Activated CD4-positive, alpha-beta T cell treated with anti-CD3 and anti-CD28 coated beads, Interleukin-2, Interleukin-4, amounts not matched to agents 100 ng/mL and 50 ng/mL, durations not matched to agents 16 hours and 8 hours (primary cell): ENCODE measurements at places on chromosomes 13 and 19.

GRCh38 chr19:27881213-27881612 is 1331.7 kb downstream of the UQCRFS1 start:
- DNase-seq: no peak

- DNase-seq: no peak
Measured at GRCh38 chr13:113559901-113560644, 24.5 kb upstream of the TFDP1 start.

DNA sequence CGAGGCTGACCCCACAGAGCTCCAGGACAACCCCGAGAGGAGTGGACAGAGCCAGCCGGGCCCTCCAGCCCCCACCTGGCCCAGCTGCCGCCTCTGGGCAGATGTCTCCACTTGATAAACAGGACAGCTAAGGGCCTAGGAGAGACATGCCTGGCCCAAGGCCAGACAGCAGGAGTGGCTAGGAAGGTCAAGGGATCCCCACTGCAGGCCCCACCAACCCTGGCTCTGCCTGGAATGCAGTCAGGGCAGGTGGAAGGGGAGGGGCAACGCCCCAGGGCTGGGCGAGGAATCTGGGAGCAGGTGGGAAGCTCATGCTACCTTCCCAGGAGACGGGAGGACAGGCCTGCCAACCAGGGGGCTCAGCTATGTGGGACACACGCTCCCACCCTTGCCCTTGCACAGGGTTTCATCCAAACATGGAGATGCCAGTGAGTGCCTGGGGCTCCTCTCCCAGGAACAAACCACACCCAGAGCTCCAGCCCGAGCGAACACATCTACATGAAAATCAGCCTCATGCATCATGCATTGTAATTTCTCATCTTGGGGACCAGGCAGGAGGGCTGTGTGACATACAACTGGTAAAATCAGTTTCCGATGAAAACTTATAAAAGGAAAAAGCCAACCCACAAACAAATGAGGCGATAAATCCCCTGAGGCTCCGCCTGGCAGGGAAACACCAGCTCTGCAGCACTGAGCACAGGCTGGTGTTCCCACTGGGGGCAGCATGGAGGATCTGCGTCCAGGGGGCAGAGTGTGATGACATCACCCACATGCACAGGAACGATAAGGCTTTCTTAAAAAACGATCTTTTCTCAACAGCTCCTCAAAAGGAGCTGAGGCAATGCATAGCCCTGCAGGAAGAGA is 25.0 kb downstream of the SH3GL1 start:
- DNase-seq: no peak

DNA sequence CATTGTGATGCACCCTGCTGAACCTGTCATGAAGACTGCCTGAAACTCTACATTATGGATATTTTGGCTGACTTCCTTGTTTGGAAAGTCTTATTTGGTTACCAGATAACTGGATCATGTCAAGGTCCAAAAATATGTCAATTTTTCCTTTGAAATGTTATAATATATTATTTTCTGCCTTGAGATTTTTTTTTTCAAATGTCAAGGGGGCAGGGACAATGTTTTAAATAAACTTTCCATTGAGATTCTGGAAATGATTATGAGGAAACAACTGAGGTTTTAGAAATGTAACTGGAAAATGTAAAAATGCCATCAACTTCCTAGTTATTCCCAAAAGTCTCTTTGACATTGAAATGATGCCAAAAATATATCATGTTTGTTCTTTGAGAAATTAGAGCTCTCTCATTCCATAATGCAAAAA is 117.0 kb downstream of the RFC3 start:
- DNase-seq: no peak

DNA sequence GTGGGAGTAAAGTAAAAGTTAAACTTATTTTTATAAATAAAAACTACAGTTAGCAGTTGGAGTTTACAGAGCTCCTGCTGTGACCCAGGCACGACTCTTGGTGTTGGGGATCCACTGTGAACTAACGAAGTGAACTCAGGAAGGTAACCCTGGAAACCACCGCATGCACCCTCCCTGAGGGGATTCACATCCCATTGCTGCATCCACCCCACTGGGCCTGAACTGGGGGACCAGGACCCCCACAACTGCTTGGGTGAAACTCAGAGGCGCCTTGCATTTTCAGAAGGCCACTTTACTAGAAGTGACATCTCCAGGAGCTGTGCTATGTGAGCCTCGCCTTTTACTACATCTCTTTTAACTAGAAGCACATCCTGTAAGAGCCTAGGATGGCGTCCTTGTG is 166.4 kb downstream of the TEX29 start:
- no peak for DNase-seq

DNA sequence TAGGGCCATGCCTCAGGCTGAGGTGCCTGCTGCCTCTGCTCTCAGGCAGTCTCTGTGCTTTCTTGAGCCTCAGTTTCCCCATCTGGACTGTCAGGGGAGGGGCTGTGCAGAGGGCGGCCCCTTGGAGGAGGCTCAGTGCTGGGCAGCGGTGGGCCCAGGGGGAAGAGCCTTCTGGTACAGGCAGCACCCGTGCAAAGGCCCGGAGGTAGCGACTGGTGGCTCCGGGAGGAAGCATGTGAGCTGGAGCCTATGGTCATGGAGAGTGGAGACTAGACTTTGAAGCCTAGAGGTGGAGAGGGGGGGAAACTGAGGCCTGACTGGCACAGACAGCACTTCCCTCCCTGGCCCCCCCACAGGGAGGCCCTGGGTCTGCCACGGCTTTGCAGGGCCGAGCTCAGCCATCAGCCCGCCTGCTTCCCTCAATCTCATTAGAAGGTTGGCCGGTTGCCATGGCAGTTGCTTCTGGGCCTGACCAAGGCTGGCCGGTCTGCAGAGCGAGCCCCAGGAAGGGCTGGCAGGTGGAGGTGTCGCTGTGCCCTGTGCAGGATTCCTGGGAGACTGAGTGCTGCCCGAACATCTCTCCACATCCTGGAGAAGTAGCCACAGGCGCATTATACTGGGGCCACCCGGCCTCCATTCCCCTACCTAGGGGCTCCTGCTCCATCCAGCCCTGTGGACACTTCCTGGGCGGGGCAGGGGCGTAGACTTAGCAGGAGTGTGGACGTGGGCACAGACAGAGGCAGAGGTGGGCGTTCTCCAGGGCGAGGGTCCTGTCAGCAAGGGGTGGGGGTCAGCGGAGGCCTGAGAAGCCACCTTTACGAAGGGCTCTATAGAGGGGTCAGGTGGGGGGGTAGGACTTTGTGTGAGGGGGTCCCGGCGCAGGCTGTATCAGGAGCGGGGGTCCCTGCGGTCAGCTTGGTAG is 53.2 kb downstream of the CRTC1 start:
- DNase-seq: no peak

DNA sequence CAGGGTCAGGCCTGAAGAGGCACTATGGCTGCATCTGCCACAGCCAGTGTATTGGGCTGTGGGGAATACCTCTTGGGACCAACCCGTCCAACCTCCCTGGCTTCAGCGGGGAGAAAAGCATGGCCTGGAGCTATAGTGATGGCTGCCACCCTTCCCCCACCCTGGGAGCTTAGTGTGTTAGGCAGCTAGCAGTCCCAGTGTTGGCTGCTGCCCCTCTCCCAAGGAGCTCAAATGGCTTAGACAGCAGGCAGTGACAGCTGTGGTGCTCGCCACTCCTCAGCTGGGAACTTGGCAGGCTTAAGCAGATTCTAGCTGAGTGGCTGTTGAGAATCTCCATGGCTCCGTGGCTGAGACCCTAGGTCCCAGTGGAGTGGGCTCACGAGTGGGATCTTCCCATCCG is 19.7 kb downstream of the ACOD1 start:
- DNase-seq: no peak

DNA sequence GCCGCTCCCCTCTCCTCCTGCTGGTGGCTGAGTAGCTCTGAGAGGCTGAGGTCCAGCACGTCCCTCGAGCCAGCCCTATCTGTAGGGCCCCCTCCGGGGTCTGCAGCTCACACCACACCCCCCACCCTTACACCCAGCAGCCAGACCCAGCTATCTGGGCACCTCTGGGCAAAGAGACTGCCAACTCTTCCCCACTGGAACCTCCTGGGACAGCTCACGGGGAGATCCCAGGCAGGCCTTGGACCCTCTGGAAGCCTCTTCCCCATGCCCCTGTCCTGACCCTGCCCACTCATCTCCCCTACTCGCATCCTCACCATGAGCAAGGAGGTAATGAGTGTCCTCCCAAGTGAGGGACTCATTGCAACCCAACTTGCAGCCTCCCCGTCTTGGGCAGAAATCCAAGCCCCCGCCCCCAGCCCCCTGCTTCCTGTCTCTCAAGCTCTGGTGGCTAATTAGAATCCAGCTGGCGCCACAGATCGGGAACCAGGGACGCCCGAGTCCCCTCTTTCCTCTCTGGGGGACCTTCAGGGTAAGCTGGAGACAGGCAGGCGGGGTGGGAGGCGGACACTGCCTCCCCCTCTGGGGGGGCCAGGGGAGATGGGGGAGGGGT is 22.1 kb downstream of the ADGRL1 start:
- no peak for DNase-seq

GRCh38 chr19:48069435-48069834 is 25.6 kb upstream of the CABP5 start:
- no peak for DNase-seq

DNA sequence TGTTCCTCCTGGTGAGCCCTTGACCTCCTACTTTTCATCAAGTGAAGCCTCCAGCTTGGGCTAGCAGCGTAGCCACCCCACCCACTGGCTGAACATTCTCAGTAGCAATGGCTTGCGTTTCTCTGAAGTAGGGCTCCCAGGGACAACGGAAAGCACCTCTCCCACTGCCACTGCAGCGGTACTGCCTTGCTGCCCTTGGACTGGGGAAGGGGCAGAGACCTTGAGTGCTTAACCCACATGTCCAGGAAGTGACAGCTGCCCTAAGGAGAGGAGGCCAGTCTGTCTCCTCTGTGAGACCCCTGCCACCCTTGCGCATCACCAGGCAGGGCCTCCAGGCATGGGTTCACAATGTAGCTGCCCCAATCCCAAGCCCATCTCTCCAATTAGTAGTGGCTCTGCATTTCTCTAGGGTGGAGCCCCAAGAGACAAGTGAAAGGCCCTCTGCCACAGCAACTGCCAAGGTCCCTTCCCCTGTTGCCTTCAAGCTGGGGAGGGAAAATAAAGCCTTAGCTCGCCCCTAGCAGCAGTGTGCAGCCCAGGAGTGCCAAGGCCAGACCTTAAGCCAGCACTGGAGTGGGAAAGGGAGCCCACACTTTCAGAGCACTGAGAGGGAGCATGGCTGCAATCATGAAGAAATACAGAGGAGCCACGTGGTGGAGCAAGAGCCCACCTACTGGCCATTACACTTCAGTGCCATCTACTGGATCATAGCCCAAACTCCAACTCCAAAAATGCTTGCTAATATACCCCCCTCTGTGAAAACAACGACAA is 175.9 kb upstream of the TRPC4 start:
- no peak for DNase-seq

DNA sequence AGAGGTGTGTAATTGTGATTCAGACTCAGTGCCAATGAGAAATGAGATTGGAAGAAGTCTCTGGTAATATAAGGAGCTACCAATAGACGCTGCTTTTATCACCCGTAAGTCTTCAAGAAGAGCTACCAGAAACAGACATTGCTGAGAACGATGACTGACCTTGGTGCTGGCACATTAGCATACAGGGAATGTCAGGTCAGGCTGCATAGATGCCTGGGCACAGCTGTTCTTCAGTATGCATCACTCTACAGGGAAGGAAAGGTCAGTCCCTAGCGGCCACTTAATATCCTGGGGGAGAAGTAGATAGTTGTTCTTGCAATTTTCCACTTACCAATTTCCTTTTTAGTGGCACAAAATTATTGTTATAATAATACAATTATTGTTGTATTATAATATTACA is 380.4 kb downstream of the PCDH9 start:
- DNase-seq: no peak

DNA sequence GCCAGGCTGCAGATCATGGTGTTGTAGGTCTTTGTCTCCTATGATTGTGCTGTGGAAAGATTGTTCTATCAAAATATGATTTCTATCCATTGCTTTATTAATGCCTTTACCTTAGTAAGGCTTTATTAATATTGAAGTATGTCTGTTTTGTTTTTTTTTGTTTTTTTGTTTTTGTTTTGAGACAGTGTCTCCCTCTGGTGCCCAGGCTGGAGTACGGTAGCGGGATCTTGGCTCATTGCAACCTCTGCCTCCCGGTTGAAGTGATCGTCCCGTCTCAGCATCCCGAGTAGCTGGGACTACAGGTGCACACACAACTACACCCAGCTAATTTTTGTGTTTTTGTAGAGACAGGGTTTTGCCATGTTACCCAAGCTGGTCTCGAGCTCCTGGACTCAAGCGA is 7.7 kb downstream of the IRGC start:
- no peak for DNase-seq

GRCh38 chr19:11345122-11345803 is 805 bp downstream of the TMEM205 start:
- DNase-seq: no peak

GRCh38 chr13:27264181-27264580 is 6.4 kb upstream of the RASL11A start:
- no peak for DNase-seq

GRCh38 chr19:19597809-19598306 is 20.6 kb downstream of the PBX4 start:
- DNase-seq: peak; percentile 93

GRCh38 chr13:35849256-35849644 is 281.9 kb downstream of the DCLK1 start:
- no peak for DNase-seq

DNA sequence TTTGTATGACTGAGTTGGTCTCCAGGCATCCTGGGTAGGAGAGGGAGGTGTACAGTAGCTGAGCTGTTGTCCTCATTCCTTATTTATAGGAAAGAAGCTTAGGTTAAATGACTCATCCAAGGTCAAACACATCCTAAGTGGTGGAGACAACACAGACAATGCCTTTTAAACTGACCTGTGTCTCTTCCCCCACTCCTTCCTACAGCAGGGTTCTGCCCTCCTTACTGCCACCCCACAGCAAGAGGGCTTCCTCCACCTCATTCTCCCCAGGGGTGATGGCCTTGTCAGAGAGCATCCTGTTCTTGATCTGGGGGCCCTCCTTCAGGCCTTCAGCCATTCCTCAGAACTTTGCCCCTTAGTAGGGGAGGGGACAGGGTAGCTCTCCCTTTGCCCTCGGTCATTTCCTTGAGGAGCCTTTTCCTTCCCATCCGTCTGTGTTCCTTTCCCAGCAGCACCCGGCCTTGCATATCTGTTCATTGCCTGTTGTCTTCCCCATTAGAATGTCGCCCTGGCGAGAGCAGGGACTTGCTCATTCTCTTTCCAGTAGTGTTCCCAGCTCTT is 48.2 kb upstream of the GPI start:
- DNase-seq: no peak

- no peak for DNase-seq
Measured at GRCh38 chr13:105783261-105783660, 752.2 kb downstream of the EFNB2 start.

- DNase-seq: no peak
Measured at GRCh38 chr19:32416749-32417456, 11.3 kb downstream of the DPY19L3 start.
